Mucosa of descending colon (tissue), 3 donors: ENCODE measurements at places on chromosomes 5 and 9. TPM values are rescaled to one million over a fixed set of nuclear protein-coding genes. Genes with fewer than 3 reads are reported as not detected.

The FOXD4 gene
- 0.22 TPM for total RNA-seq

The SLC34A3 gene
- not detected for total RNA-seq

The FOXD4L5 gene
- total RNA-seq, result 0.29 TPM

The C9orf57 gene
- not detected for total RNA-seq

The ATOX1 gene
- 53.6 TPM for total RNA-seq

The PCDHB2 gene
- total RNA-seq, result 0.82 TPM

The ORM2 gene
- not detected for total RNA-seq

The LRRTM2 gene
- total RNA-seq, result 0.06 TPM

The CARTPT gene
- 14.0 TPM for total RNA-seq

GRCh38 chr9:79977510-79978197 lies 405.9 kb downstream of the TLE4 start:
- DNase-seq, result no peak

- DNase-seq, result peak; percentile 18
Observed at GRCh38 chr5:14901462-14902051, 30.0 kb upstream of the ANKH start.

DNA sequence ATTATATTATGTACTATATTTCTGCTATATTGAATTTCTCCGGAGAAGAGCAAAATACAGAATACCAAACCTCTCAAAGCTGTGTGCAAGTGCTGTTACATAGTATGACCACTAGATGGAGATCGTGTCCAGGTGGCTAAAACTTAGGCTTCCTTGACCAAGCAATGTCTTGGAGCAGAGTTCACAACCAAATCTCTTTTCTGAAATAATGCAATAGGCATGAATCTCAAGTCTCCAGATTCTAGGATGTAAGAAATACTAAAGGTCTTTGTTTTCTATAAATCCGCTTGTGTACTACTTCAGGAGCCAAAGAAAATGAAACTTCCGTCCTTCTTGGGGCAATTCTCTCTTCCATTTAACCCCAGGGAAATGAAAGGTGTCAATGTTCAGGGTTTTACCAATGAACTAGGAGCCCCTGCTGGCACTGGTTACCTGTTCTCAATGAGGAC lies 181.5 kb upstream of the RAI14 start:
- DNase-seq, result no peak

DNA sequence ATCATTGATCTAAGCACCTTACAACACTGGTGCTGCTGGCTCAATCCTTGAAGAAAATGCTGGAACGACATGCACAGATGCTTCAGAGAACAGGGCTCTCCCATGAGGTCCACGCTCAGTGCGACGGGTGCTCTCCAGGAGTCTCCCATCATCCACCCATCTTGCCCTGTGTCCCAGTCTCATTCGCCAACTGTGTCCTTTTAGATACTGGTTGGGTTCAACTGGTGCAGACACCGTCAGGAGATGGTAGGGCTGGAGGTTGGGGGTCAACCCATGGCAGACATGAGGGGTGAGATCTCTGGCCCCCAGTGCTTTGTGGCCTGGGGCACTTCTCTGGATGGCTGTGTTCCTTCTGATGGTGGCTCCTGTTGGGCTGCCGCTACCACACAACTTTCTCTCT lies 1.6 kb upstream of the OBP2B start:
- DNase-seq, result no peak

- no peak for DNase-seq
Observed at GRCh38 chr5:154298065-154298464, 107.5 kb downstream of the GALNT10 start.

- peak; percentile 19 for DNase-seq
Observed at GRCh38 chr5:1007221-1007680, 1.4 kb upstream of the NKD2 start.

DNA sequence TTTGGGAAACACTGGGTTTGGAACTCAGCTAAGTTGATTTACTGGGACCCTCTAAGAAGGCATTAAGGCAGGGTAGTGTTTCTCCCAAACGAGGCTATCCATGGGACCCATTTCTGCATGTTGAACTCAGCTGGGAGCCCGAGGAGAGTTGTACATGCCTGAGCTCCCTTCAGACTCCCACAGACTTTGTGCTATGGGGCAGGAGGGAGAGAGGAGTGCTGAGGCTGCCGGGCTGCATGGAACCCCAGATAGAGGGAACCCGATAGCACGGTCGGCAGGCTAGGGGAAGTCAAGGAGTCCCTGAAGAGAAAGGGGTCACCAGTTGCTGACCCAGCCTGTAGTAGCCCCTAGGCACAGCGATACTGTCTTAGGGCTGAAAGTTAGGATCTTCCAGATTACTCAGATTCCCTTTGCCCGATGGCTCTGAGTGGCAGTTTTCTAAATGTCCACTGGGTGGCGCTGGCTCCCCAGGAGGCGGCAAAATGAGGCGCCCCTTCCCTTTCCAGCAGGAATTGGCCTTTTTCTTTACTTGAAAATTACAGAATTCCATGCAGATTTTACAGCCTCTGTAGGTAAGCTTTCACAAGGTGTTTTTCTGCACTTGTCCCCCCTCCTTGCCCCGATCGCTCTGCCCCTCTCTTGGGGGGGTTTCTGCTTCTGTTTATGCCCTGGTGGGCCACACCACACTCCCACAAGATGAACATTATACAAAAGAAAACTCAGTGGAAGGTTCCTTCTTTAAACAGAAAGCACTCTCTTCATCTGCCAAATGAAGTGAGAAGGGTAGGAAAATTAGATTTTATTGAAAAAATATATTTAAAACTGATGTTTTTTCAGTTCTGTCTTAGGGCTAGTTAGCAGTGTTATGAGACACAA lies 17.8 kb downstream of the NANS start:
- DNase-seq, result no peak

DNA sequence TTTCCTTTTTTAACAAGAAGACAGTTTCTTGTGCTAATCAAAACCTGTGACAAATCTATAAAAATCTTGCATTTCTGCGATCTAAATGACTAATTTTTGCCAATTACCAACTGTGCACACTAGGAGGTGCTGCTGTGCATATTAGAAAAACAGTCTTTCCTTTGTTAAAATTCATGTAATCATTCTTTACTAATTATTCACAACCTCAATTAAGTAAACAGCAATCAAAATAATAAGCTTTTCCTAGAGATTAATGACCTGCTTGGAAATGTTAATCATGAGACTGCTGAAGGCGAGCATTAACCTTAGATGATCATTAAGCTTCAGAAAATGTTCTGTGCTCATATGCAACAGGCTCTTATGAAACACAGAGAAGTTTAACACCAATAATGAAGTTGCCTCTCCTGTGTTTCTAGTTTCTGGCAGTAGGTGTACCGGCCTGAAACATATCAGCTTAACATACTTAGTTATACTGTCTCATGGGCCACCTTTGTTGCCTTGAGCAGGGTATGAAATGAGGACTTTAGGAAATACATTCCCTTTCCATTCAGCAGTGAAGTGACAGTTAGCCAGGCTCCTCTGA lies 17.7 kb downstream of the RFESD start:
- peak; percentile 76 for DNase-seq

DNA sequence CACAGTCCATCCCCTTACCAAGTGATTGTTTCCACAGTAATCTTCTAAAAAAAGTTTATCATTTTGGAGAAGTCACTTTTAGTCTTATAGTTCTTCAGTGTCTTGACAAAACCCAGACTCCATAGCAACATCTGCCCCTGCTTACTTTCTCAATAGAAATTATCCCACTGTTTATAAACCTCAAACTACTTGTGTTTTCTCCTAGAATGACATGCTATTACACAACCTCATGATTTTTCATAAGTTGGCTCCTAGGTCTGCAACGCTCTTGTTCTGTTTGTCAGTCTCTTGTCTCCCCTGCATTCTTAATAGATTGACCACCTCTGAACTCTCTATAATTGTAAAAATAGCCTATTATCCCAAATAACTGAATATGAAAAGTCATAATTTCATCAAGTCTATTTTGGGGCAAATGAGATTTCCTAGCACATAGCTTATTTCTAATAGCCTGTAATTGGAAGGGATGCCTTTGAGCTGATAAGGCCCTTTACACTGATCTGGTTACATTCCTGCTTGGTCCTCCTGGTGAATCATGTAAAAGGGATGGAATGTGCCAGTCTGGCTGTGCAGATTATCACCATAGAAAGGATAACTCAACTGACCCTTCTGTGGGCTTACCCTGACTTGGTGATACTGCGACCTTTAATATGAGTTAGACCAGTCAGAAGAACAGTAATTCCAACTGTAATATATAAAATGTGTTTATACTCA lies 69.6 kb downstream of the CHSY3 start:
- no peak for DNase-seq

DNA sequence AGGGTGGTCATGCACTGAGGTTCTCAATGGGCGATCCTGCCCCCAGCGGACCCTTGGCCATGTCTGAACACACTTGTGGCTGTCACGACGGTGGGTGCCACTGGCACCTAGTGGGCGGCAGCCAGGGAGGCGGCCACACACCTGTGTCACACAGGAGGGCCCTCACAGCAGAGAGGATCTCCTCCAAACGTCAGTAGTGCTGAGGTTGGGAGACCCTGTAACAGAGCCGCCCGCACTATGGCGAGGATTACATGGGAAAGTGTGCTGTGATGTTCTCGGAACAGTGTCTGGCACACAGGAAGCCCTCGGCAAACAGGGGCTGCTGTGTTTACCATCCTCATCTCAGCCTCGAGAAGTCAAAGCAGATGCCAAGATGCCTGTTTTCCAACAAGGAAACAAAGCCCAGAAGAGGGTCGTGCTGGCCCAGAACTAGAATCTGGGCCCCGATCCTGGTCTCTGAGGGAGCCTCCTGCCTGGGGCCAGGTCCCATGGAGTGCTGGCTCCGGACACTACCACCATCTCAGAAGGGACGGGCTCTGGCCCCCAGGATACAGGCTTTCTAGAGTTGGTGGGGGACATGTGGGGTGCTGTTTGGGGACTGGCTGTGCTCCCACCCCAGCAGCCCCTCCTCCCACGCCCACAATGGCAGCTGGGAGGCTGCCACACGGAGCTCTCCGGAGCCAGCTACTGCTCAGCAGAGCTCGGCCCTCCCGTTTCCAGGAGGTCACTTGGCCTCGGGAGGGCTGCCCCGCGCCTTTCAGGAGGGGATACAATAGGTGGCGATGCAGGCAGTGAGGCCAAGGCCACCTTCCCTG lies 48.2 kb downstream of the DBH start:
- no peak for DNase-seq

GRCh38 chr9:130707225-130707976 lies 13.8 kb downstream of the EXOSC2 start:
- no peak for DNase-seq

DNA sequence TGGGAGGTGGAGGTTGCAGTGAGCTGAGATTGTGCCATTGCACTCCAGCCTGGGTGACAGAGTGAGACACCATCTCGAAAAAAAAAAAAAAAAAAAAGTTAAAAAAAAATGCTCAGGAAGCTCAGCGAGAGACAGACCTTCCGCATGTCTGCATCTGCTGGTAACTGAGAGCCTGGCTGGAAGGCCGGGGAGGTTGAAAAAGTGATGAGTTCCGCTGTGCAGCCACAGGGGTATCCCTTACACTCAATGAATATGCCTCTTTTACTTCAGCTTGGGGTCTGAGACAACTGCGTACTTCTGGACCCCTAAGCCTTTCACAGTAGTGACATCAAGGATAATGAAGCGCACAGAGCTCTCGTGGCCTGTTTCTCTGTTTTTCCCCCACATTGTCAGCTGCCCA lies 179.9 kb upstream of the KLF4 start:
- DNase-seq, result no peak

GRCh38 chr9:93823245-93824072 lies 131.7 kb downstream of the BARX1 start:
- DNase-seq, result no peak

DNA sequence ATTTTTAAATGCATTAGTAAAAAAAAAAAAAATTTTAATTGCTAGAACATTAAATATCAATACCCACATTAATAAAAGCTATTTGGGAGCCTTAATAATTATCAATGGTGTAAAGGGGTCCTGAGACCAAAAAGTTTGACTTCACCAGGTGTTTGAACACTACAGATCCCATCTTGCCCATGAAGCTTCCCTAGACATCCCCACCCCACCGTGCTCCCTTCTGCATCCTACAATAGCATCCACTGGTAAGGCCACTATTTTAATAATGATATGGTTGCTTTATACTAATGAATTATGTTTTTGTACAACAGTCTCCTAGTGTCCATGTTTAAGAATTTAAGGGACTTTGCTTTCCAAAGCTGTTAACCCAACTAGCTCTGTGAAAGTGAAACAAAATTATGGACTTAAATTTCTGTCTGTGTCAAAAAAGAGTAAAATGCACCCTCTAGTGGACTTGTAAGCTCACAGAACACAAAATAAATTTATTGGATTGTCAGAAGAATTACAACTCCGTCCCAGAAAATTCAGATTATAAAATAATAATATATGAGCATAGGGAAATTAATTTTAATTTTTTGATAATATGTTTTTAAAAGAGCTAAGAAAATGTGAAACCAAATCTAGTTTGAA lies 76.0 kb downstream of the ARL15 start:
- DNase-seq, result no peak

DNA sequence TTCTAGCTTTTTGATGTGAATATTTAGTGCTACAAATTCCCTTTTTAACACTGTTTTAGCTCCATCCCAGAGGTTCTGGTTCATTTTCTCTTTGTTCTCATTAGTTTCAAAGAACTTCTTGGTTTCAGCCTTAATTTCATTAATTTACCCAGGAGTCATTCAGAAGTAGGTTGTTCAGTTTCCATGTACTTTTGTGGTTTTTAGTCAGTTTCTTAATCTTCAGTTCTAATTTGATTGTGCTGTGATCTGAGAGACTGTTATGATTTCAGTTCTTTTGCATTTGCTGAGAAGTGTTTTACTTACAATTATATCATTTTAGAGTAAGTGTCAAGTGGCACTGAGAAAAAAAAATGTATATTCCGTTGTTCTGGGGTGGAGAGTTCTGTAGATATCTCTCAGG lies 240.1 kb upstream of the RASA1 start:
- DNase-seq, result no peak

DNA sequence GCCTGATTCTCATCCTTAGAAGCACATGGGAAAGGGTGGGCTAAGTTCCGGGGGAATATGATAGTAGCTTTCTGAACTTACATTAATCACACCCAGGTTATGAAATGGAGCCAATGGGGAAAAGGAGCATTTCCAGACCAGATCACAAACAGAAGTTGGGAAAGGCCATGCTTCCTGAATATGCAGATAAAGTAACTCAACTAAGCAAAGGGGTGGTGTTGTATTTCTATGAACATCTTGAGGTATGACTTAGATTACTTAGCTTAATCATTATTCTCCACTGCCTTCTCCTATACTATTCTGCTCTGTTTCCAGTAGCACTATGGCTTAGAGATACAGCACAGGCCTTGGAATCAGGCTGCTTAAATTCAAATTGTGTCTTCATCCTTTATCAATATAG lies 10.5 kb downstream of the C5orf46 start:
- no peak for DNase-seq

GRCh38 chr5:58108511-58108910 lies 351.4 kb downstream of the PLK2 start:
- no peak for DNase-seq

GRCh38 chr5:170960567-170960966 lies 98.7 kb downstream of the RANBP17 start:
- no peak for DNase-seq

- no peak for DNase-seq
Observed at GRCh38 chr9:78695519-78695918, 398.6 kb downstream of the PSAT1 start.

DNA sequence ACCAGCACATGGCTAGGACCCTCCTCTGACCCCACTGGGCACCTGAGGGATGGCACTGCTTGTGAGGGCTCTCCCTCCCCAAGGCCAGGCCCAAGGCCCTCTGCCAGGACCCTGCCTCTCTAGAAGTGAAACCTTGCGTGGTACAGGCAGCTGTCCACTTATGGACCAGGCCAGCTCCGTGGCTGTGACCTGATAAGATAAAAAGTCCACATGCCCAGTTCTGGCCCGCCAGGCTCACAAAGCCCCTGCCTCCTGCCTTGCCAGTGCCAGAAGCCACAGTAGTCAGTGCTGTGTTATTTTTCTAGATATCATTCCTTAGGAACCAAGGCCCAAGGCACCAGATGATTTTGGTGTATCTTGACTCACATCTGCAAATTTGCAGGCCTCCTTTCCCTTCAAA lies 14.0 kb upstream of the SPATA31E1 start:
- DNase-seq, result no peak
